Colonic mucosa (tissue), 4 donors: ENCODE measurements at places on chromosomes 3 and 15. TPM values are rescaled to one million over a fixed set of nuclear protein-coding genes. Genes with fewer than 3 reads are reported as not detected.

Gene ADGRG7
- total RNA-seq, result 13.4 TPM

Gene ZPLD1
- 0.05 TPM for total RNA-seq

GRCh38 chr3:37862219-37862902 is 681 bp downstream of the CTDSPL start:
- peak; percentile 53 for DNase-seq

Gene GHSR
- total RNA-seq, result not detected

GRCh38 chr15:27850981-27851857 is 247.9 kb downstream of the OCA2 start:
- DNase-seq, result no peak

DNA sequence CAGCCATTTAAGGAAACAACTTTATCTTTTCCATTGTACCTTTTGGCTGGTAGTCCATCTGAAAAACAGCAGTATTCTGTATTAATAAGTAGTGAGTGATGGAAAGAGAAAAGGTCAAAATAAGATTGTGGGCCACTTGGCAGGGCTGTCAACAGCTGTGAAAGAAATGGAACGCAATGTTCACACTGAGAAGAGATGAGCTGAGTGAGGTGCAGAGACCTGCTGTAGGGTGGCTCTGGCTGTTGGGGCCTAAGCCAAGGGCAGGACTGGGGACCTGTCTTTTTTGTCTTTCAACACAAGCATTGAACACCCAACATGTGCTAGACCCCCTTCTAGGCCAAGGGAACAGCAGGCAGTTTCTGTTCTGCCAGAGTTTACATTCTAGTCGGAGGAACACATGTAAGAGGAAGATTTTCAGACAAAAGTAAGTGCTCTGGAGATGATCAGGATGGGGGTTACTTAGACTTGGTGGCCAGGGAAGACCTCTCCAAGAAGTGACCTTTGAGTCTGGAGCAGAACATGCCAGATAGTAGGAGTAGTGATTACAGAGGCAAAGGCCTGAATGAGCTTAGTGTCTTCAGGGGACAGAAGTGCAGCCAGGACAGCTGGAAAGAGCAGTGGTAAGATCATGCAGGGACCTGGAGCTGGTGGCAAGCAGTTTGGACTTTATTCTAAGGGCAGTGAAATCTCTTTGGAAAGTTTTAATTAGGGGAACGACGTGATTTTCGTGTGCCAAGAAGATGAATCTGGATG is 29.6 kb downstream of the TSEN2 start:
- no peak for DNase-seq

Gene MUC4
- 203 TPM for total RNA-seq

Gene CNTN6
- not detected for total RNA-seq

DNA sequence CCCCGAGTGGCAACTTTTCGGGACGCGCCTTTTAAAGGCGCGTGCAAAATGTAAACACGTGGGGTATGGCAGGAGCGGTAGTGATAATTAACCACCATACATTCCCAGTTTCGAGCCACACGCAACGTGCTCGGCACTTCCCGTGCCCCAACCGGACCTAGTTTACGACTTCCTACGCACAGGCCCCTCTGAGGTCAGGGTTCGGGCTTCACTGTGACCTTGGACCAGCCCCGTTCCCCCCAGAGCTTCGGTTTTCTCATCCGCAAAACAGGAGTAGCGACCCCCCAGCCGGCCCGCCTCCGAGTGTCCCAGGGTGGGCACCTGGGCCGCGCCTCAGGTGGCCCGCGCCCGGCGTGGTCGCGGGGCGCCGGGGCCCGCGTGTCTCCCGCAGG is 451 bp downstream of the CHCHD4 start:
- peak; percentile 80 for DNase-seq

- DNase-seq, result no peak
Measured at GRCh38 chr15:81151389-81151788, 17.3 kb downstream of the CFAP161 start.

DNA sequence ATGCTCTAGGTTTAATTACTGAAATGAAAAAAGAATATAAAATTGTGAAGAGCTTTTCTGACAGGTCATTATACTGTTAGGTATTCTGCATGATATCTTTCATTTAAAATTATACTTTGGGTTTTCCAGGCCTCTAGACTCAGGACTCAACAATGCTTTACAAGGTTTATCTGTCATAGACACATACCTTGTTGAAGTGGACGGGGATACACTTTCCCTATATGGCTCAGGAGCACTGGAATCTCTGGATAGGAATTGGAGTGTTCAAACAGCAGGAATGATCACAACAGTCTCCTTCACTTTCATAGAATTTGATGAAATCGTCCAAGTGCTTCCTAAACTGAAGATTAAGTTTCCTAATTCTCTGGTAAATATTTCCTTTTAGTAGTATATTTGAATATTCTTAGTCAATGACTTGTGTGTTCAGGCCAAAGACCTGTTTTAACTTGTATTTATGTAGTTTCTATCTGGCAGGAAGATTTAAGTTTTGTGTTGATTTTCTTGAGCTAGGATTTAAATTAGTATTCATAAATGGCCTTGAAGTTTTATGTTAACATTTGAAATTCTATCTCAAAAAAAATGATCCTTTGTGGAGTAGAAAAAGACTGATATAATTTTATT is 106.9 kb upstream of the THSD4 start:
- DNase-seq, result no peak

Gene CORO2B
- total RNA-seq, result 1.2 TPM

Gene PPCDC
- 23.1 TPM for total RNA-seq

- no peak for DNase-seq
Measured at GRCh38 chr3:15973940-15974339, 176.2 kb upstream of the ANKRD28 start.

- no peak for DNase-seq
Measured at GRCh38 chr3:10432931-10433330, 72.5 kb downstream of the ATP2B2 start.
